ENCODE measurements at places on chromosomes 11 and 22.

DNA sequence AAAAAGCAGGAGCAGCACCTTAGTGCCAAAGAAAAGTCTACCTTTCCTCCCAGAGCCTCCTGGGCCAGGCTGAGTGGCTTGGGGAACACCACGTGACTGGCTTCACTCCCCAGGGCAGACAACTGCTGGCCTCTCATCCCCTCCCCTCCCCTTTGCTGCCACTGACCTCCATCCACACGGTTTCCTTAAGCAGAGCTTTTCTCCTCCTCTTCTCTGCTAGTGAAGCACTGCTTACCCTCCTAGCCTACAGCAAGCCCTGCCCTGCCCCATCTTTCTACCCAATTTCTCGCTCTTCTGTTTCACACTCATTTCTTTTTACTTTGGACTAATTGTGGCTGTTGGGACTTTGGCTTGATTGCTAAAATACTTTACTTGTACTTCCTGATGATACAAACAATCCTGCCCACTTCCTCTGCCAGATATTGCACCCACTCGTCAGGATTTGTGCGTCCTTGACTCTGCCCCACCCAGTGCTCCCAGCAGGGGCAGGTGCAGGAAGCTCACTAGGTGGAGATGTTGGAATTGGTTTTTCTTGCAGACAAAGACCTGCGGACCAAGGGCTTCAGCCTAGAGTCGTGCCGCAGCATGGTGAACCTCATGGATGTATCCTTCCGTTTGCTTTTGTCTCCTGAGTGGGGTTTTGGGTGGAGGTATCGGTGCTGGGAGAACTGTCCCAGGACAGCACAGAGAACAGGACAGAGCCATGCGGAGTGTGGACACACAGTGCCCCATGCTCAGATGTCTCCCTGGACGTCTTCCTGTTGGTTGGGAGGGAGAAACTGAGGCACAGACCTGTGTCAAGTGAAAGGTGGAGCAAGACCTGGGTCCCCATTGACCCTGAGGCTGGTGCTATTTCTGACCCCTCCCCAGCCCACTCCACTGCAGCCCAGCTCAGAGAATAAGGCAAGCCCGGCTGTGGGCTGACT lies 27.3 kb downstream of the CAPN1 start:
- no peak for DNase-seq

DNA sequence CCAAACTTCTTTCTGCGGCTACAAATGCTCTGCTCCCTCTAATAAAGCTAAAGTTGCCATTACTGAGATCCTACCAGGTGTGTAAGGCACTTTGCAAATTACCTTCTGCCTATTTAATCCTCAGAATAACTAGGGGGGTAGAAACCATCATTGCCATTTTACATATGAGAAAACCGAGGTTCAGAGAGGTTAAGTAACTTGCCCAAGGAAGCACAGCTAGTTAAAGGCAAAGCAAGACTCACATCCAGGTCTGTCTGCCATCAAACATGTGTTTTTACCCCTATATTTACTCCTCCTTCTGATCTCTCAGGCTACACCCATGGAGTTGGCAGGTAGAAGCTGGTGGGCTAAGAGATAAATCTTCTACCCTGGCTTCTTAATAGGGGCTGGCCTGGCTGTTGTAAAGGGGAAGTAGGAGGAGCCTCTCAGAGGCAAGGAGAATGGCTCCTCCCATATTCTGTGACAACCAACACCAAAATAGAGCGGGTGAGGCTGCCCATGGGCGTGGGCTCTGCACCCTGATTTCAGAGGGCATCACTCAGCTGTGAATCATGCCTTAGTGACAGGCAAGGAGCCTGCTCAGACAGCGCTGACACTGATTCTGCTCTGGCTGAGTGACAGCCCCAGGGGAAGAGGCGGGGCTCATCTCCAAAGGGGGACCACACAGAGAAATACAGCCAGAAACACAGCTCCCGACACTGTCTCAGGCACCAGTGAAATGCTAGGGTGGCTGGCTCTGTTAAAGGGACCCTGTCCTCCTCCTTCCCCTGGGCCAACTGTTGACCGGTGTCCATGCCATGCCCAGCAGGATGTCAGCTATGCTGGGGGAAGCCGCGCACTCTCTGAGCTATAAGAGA lies 106.8 kb downstream of the ABTB2 start:
- peak; percentile 92 for DNase-seq

DNA sequence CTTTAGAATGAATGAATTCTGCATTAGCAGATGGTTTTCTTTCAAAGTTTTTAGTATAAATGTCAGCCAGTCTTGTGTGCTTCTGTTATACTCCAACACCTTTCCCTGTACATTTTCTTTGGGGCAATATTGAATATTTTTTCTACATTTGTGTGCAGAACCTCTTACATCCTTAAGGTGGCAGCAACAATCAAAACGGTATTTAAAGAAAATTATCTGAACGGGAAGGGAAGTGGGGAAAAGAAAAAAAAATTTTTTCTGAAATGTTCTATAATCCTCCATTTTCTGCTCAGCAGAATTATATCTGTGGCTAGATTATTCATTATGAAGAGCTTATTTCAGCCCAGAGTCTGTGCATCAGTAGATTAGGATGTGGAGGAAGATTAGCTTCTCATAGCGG lies 347.3 kb upstream of the RAG2 start:
- no peak for DNase-seq

DNA sequence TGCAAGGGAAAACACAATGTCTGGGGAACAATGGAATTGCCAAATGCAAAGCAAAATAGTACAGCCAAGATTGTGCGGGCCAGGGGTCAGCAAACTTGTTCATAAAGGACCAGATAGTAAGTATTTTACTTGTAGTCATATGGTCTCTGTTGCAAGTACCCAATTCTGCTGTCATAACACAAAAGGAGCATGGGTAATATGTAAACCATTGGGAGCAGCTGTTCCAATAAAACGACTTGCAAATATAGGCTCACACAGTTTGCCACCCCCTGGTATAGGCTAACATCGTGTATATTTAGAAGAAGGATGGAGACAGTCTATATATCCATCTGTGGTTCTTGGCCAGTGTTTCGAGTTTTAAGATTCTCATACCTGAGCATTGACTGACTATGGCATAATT lies 15.6 kb downstream of the SDHAF2 start:
- DNase-seq: no peak

DNA sequence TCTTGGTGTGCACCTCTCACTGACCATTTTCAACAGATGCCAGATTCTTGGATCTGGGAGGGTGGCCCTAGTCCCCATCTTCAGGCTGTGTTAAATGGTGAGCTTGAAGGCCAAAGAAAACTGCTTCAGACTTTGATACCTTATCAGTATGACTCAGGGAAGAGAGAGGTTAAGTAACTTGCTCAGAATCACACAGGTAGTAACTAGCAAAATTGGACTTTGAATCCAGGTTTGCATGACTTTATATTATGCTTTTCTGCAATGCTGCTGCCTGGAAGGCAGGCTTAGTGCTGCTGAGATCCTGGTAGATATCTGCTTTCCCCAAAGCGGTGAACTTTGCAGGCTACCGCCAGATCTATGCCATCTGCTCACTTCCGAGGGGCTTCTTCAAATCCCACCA lies 487.3 kb downstream of the INSC start:
- DNase-seq: no peak

DNA sequence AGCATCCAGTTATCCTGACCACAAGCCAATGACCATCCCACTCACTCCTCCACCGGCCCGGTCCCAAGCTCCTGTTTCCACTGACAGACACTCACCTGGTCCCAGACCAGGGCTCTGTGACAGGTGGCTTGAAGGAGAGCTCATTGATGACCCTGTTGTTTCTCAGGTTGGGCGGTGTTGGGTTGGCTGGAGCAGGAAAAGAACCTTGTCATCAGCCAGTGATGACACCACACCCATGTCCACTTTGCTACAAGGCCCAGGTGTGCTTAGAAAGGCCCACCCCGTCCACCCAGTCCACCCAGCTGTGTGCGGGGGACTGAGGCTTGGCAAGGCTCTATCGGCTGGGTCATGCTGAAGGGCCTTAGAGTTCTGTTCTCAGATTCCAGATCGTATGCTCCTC lies 42.9 kb downstream of the GAB4 start:
- DNase-seq: no peak

- DNase-seq: peak; percentile 62
Measured at GRCh38 chr11:123145220-123145619, 49.8 kb downstream of the CLMP start.

GRCh38 chr11:131491503-131491902 lies 121.1 kb downstream of the NTM start:
- peak; percentile 1 for DNase-seq

DNA sequence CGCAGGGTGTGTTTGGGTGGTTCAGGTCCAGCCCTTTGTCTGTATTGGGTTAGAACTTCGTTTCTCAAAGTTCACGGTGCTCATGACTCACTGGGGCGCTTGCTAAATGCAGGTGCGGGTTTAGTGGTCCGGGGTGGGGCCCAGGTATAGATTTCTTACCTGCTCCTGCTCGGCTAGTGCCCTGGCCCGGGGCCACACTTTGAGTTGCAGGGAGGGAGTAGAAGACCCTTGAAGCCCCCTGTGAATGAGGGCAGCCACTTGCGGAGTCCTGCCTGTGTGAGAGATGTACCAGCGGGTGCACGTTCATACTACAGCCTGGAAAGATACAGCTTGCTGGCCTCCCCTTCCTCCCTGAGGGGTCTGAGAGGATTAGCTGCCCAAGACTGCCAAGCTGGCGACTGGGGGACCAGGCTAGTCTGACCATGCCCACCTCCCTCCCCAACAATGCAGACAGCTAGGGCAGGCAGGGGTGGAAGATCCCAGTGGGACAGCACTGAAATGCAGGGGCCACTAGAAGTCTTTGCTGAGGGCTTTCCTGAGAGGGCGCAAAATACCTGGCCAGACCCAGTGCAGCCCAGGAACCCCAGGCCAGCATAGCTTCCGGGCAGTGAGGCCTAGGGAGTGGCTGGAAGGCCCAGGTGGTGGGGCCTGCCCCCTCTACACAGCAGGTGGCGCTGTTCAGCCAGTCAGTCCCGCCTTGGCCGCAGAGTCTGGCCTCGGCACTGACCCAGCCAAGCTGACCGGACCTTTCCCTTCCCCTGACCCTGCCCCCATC lies 5.1 kb upstream of the MYRF start:
- peak; percentile 65 for DNase-seq

DNA sequence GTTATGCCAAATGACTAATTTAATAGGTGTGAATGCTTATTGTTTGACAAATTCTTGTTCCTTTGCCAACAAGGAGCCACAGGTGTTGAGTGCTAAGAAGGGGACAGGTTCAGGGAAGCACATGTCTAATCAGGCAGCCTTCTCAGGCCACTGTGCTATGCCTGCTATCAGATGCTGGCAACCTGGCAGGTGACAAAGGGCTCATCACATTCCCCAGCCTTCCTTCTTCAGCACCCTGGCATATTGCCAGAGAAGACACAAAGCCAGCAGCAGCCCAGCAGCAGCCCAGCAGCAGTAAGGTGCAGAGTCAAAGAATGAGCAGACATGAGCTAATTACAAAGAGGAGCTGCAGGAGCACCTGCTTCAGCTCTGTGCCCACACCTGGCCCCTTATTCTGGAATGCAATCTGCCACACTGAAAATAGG lies 68.2 kb downstream of the GUCY1A2 start:
- no peak for DNase-seq

- DNase-seq: no peak
Measured at GRCh38 chr11:2208691-2209369, 37.2 kb upstream of the TH start.

DNA sequence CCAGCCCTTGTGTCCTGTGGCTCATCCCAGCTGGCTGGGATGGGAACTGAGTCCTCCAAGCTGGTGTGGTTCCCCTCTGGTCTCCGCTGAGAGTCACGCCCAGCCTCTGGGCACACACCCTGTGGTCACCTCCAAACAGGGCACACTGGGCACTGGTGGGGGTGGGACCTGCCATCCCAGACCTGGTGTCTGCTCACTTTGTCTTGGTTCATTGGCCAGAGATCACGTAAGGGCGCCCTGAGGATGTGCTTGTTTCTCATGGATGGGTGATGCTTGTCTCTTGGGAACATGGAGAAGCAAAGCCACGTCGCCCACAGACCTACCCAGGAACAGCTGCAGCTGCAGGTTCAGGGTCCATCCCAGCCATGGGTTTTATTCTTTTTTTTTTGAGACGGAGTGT lies 43.1 kb downstream of the LRP5 start:
- no peak for DNase-seq

DNA sequence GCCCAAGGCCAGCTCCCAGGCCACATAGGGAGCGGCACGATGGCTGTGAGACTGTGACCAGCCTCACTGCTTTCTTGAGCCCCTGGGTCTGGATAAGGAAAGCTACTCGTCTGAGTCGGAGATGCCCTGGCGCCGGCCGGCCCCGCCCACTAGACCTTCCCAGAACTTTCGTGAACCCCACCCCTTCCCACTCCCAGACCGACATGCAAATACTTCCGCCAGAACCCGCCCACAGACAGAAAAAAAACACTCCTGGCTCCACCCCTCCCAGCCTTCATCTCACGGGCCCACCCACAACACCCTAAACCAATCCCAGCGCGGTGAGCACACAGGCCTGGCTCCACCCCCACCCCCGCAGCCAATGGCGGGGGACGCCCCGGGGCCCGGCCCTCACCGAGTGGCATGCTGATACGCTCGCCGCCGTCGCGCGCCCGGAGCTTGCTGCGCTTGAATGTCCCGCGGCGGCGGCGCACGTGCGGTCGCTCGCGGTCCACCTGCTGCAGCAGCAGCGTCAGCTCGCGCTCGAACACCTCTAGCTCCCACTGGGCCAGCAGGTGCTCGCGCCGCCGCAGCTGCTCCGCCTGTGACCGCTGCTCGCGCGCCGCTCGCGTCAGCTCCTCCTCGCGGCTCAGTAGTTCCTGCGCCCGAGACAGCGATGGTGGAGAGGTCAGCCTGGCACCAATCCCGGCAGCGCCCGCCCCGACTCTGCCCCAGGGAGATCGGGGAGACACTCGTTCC lies 7.0 kb downstream of the MAP3K11 start:
- no peak for DNase-seq

GRCh38 chr11:44243086-44243485 lies 66.9 kb downstream of the ALX4 start:
- no peak for DNase-seq

GRCh38 chr11:76023236-76024068 lies 182.8 kb downstream of the WNT11 start:
- no peak for DNase-seq

GRCh38 chr11:100624346-100624745 lies 62.7 kb upstream of the ARHGAP42 start:
- no peak for DNase-seq

DNA sequence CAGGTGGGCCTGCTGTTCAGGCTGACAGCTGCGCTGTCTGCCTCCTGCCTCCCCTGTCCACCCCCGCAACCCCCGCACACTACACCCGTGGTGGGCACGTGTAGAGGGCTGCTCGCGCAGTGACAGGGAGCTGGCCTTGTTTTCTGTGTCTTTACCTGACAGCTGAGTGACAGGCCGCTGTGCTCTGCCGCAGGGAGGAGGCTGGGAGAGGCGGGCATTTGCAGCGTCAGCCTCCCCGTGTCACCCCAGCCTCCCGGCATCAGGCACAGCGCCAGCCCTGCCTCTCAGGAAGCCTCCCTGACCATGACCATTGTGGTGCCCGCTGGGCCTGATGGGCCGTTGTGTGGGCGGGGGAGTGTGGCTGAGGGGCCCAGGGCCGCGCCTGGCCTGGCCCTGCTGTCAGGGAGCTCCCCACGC lies 32.0 kb upstream of the RELT start:
- no peak for DNase-seq

- DNase-seq: no peak
Measured at GRCh38 chr11:94780432-94780831, 12.3 kb downstream of the AMOTL1 start.

Data from A172 (cell line).